ENCODE measurements at places on chromosomes 6 and 20.

DNA sequence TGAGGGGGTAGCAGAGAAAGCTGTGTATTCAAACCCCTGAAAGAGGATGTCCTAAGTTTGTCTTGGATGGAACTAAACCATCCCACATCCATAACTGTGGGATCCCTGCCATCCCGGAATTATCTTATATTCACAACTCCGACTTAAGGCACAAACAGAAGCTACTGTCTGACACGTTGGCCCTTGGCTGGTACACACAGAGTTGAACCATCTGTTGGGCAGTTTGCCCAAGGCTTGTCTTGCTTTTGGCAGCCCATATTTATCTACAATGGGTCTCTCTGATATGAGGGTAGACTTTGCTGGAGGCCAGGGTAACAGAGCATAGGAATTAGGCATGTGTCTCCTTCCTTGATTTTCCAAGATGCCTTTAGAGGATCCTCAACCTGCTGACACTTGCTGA, 116.6 kb upstream of the PROKR2 start:
- no peak for DNase-seq

DNA sequence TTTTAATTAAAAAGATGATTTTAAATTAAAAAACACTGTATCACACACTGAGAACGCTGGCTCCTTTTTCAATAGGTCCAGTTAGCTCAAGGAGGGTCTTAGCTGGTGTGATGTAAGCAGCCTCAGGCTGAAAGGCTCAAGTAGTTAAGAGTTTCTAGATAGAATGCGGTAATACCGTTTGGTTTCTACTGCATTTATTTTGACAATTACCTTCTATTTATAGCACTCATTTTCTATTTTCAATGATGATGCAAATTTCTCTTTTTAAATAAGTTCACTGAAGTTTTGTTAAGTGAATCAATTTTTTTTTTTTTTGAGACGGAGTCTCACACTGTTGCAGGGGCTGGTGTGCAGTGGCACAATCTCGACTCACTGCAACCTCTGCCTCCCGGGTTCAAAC, 87.1 kb downstream of the PREX1 start:
- no peak for DNase-seq

- peak; percentile 79 for DNase-seq
Observed at GRCh38 chr6:106085984-106086813, at the start of gene PRDM1. Gene PRDM1, plus strand, starts transcription at chr6:106086336. Its CDS starts 218 bp downstream, at chr6:106086554.

GRCh38 chr6:78390066-78390465, 477.3 kb upstream of the IRAK1BP1 start:
- DNase-seq, result no peak

- DNase-seq, result no peak
Observed at GRCh38 chr6:138456401-138456790, 42.9 kb downstream of the NHSL1 start.
